ENCODE measurements at places on chromosomes 4 and X.

GRCh38 chr4:93053140-93053539, 749.4 kb downstream of the GRID2 start:
- DNase-seq = no peak

- DNase-seq = no peak
Observed at GRCh38 chr4:59571805-59572430, 1628.2 kb upstream of the ADGRL3 start.

DNA sequence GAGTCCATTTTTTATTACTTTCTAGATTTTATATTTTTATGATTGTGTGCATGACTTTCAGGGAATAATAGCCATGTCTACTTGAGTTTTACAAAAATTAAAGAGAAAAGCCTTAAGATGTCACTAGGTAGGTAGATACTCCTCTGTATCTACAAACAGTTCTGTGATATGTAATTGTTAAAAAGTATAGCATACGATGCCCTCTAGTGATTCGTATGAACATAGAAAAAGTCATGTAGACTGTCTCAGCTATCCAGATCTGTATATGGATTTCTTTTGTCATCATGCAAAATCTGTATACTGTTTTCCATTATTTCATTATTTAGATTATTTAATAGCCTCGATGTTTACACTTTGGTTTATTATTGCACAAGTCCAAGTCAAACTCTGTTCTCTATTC, 856.6 kb downstream of the CENPC start:
- DNase-seq = peak; percentile 23

DNA sequence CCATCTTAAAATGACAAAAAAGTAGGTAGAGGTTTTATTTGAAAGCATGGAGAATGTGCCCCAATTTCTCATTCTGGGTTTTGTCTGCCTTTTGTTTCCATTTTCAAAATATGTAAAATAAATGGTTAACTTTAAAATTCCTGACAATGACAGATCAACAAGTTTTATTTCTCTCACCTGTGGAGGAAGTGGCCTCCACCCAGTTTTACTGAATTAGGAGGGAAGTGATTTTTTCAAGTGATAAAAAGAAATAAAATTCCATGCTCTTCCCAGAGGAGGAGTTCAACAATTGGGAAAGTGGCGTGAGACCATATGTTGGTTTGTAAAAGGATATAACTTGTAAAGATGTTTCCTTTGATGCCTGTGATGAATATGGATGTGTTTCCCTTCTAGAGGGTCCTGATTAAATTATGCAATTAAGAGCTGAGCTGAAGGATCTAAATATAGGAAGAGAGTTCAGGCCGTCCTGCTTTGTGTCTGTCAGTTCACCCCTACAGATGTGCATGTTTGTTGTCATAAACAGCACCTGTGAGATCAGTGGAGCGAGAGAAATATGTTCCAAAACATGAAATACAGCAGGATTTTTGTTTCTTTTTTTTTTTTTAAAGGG, 19.5 kb downstream of the SMAD1 start:
- DNase-seq = no peak

- no peak for DNase-seq
Observed at GRCh38 chr4:52883183-52883621, 21.1 kb downstream of the RASL11B start.

DNA sequence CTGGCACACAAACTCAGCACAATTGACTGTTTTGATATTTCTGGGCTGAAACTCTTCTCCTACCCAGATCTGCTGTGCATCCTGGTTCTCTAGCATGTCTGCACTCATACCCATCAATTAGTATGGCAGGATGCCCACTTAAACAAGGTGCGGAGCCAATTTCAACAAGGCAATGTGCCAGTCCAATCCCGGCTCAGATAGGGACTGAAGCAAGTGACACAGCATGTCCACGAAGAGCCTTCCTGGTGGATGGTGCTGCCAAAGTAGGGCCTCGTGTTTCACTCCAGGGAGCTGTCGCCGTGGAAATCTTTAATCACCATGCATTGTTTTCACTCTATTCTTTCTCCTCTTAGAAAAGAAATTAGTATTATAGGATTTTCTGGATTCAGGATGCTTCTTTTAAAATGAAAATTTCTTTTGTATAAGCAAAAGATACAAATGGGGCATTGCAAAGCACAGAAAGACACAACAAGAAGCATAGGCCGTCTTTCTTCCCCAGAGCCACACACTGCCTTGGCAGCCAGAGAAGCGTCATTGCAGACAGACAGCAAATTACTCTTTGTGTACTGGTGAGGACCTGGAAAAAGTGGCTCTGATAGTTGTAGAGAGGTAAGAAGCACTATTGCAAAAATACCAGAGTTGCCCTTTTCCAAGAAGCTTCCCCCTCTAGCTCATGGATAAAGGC, 40.6 kb upstream of the LSM6 start:
- no peak for DNase-seq

GRCh38 chrX:55057675-55058249, 17.1 kb upstream of the PAGE2B start:
- DNase-seq = peak; percentile 5

- DNase-seq = peak; percentile 21
Observed at GRCh38 chr4:150010525-150011126, 67.6 kb upstream of the DCLK2 start.

DNA sequence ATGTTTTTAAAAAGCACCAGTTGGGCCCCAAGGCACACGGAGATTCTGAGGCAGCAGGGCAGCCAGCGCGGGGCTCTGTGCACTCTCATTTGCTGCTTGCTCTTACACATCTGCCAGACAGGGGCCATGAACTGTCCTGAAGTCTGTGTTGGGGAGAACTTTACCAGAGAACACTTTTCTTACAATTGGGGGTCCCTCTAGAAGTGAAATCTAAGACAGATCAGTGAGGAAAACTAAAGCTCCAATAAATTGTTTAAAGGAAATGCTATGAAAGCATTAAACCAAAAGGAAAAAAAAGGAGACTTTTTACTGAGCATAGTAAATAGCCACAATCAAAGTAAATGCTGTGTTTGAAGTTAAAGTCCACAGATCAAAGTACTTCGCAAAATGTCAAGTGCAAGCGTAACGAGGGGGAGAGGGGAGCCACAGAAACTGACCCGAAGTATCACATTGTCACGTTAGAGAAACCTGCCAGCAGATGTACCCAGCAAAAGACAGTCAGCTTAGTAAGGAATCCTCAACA, 37.8 kb downstream of the SORBS2 start:
- no peak for DNase-seq

GRCh38 chr4:166091912-166092510, 219.0 kb downstream of the TLL1 start:
- peak; percentile 11 for DNase-seq

- no peak for DNase-seq
Observed at GRCh38 chr4:176363072-176363471, 43.3 kb downstream of the SPCS3 start.

GRCh38 chrX:34654696-34655490, 2.2 kb downstream of the TMEM47 start:
- DNase-seq = no peak

GRCh38 chr4:153038623-153039311, 102.6 kb downstream of the FHDC1 start:
- peak; percentile 59 for DNase-seq

- DNase-seq = no peak
Observed at GRCh38 chr4:142358656-142359055, 487.4 kb downstream of the INPP4B start.

- no peak for DNase-seq
Observed at GRCh38 chr4:67459164-67459563, 86.1 kb downstream of the CENPC start.

GRCh38 chrX:22999696-23000223, at the start of gene DDX53:
Gene DDX53 (plus strand): TSS chrX:22999960. CDS start chrX:23000058, 98 bp downstream.
- DNase-seq = no peak

DNA sequence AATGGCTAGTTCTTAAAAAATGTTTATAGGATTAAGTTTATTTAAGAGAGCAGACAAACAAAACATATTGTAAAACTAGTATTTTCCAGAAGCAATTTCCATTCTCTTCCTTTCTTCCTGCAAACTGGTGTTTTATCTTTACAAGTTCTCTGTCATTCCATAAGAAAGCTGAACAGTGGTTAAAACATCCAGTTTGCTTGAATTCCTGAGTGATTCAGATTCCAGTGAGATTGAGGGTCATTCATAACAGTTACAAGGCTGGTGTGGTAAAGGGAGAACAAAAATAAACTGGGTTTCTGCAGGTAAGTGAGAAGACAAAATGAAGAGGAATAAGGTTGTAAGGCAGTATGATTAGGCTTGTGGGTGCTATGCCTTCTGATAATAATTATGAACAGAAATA, 544.8 kb upstream of the DIPK2B start:
- no peak for DNase-seq

DNA sequence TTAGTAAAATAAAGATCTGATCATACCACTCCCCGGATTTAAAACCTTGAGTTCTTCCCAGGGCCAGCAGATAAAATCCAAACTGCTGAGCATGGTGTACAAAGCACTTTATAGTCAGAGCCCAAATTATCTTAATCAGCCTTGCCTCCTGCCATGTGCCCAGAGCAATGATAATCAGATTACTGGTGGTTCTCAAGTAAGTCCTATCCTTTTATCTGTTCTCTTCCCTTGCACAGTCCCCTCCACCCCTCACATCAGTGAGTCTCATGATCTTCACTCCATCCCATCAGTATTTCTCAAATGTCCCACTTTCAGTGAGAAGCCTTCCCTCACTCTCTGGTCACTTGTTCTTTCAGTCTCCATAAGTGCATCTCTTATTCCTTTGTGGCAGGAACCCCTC, 22.7 kb downstream of the INTS6L start:
- no peak for DNase-seq

DNA sequence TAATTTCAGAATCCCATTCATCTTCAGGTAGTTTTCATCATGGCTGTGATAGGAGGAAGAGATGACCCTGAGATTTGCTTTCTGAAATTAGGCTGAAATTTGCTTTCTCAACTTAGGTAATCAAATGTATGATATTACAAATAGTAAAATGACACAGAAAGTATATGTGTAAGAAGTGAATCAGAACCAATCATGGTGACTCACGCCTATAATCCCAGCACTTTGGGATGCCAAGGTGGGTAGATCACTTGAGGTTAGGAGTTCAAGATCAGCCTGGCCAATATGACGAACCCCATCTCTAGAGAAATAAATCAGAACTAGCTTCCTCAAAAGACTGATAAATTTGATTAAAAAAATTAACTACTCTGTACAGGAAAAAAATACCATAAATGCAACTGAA, 555.4 kb downstream of the STPG2 start:
- no peak for DNase-seq

DNA sequence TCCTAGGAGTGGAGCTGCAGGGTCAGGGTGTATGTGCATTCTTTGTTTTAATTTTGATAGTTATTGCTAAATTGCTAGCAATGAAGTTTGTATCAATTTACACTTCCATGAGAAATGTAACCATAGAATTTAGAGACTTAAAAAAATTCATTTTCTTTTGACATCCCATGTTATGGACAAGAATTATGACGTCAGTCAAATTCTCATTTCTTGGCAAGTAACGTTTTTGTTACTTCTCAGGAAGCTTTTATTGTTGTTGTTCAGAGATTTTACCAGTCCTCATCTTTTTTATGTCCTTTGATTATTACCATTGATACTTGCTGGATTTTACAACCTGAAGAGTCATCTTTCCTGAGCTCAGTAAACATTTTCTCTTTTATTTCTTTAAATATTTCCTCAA, 417.5 kb upstream of the ARX start:
- no peak for DNase-seq

DNA sequence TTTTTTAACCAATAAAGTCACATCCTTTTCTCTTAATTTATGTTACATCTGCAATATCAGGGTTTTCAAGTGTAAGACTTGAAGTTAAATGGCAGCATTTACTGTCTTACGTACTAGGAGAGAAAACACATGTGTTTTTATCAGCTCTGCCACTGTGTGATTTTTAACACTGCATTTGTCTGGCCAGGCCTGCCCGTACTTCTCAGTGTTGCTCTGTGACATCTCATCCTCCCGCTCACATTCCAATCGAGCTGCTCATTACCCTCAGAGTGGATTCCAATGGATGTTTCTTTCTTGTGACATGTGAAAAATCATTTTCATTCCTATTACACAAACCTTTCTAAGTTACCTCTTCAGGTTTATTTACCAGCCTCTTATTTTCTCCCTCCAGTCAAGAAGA, 420.3 kb downstream of the FAT4 start:
- no peak for DNase-seq

DNA sequence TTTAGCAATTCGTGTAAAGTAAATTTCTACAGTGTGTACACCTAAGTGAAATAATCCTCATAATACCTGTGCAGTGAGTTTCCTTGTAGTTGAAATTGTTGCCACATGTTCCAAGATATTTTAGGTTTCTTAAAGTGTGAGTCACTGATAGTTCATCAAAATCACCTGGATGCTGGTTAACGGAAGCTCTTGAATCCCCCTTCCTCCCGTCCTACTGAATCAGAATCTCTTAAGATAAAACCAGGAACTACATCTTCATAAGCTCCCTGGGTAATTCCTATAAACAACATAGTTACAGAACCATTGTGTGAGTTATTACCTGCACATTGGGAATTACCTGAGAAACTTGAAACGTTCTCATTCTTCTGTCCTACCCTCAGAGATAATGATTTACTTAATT, 197.4 kb upstream of the HS3ST1 start:
- no peak for DNase-seq

DNA sequence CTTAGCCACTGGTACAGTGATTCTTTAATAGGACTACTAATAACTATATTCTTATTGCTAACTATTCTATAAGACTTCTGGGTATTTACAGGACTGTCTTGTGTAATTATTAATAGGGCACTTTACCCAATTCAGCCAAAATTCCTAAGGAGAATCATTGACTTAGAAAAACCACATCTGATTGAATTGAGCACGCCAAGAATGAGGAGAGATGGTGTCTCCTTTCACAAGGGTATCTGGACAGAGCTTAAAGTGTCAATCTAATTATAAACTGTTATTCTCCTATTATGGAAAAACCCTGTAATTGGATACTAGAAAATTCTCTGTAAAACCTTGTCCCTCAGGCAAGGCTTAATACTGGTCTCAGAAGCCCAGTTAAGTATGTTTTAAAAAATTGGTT, 111.1 kb upstream of the TLL1 start:
- DNase-seq = no peak

DNA sequence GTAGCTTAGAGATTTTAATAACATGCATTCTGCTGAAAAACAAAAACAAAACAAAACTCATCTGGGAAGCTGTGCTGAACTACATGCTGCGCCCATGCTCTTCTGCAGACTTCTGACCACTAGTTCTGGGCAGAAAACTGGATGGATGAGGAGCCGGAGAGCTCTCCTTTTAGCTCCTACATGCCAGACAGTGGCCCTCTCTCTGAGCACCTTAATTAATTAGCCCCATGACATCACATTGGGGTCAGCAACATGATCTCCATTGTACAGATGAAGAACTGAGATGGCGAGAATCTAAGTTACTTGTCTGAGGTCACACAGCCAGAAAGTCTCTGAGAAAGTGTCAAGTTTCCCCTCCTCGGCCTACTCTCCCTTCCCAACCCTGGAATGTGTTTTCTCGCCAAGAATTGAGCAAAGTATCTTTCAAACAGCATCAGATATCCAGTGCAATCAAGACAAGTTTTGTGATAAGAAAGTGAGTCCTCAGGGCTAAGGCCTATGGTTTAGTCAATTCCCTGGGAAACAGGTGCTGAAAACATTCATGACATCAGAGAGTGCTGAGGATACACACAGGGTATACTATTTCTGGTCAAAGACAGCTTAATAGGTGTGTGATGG, 21.6 kb downstream of the SCD5 start:
- no peak for DNase-seq

GRCh38 chrX:46811121-46811520, 25.7 kb upstream of the RP2 start:
- no peak for DNase-seq

All from HuH-7 (cell line).